ENCODE measurements at places on chromosomes 5 and 9. TPM values are rescaled to one million over a fixed set of nuclear protein-coding genes. Genes with fewer than 3 reads are reported as not detected.
A peak's percentile ranks its signal among the peaks of the same experiment; 100 is the strongest.

GRCh38 chr5:14672484-14673394 is 8.2 kb downstream of the OTULIN start:
- ATAC-seq, result no peak

- ATAC-seq, result no peak
Observed at GRCh38 chr9:112970939-112971338, 41.1 kb downstream of the ZNF883 start.

GRCh38 chr9:94817291-94818177 is 91.0 kb downstream of the AOPEP start:
- ATAC-seq, result no peak

- peak; percentile 45 for ATAC-seq
Observed at GRCh38 chr9:5909976-5910375, 19.3 kb downstream of the MLANA start.

GRCh38 chr5:173232499-173233346 is 2.3 kb downstream of the NKX2-5 start:
- peak; percentile 24 for ATAC-seq

GRCh38 chr9:89497978-89498851 is at the start of gene SEMA4D:
TSS of gene SEMA4D (minus strand) at chr9:89498113. CDS start at chr9:89405456, 92,657 bp downstream.
- peak; percentile 65 for ATAC-seq

DNA sequence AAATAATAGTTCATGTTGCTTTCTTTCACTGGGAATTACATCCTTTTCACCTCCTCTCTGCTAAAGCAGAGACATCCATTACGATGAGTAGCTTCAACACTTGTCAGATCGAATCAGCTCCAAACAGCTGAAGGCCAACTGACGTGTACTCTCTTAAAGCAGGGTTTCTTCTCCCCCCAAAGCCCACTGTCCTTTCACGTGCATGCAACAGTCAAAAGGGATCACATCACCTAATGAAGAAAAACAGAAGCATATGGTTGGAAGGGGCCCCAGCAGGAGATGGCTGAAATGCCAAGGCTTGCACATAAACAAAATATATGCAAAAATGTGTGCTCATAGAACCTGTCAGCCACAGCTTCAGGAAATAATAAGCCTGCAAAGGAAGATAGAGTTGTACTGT is 421.6 kb downstream of the ANXA1 start:
- no peak for ATAC-seq

GRCh38 chr9:28105001-28105400 is 531.7 kb upstream of the C9orf72 start:
- ATAC-seq, result no peak

GRCh38 chr5:122523776-122524175 is 211.7 kb downstream of the SNCAIP start:
- no peak for ATAC-seq

DNA sequence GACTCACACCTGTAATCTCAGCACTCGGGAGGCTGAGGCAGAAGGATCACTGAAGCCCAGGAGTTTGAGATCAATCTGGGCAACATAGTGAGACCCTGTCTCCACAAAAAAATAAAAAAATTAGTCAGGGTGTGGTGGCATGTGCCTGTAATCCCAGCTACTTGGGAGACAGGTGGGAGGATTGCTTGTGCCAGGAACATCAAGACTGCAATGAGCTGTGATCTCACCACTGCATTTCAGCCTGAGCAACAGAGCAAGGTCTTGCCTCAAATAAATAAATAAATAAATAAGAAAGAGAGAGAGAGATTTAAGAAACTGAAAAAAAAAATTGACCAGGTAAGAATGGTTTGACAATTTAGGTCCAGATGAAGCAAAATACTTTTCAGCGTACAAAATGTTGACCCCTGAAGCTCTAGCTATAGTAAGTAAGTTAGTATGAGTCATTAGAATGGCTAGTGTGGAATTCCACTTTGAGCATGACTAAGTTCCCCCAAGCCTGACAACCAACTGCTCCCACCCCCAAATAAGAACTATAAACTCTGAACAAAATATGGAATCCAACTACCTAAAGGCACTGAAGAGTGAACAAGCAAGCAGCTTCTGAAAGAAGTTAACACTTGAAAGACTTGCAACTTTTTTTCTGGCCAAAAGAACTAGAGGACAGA is 217.8 kb upstream of the TLE4 start:
- ATAC-seq, result no peak

DNA sequence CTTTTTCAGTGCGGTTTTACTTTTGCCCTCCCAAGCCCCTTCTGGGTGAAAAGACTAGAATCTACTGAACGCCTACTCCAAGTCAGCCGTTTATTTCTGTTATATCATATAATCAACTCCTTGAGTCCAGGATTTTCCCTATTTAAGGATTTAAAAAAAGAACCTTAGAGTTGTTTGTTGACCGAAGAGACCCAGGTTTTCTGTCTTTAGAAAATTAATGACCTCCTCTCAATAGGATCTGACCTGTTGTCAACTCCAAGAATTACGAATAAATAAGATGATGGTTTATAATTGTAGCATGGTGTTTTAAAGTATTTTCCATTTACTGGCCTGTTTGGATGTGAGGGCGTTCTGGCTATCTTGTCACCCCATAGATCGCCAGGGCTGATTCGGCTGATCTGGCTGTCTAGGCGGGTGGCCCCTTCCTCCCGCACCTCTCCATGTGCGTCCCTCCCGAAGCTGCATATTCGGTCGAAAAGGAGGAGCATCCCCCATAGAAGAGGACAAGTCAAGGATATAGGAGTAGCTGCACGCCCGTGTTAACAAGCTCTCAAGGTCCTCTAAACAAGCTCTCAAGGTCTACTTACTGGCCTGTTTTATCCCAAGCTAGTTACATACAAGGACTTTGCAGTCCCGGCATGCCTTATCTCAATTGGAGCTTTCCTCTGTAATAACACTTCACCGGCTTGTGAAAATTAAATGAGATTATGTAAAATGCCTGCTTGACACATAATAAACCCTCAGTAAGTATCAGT is 1.1 kb upstream of the UBAP2 start:
- no peak for ATAC-seq

DNA sequence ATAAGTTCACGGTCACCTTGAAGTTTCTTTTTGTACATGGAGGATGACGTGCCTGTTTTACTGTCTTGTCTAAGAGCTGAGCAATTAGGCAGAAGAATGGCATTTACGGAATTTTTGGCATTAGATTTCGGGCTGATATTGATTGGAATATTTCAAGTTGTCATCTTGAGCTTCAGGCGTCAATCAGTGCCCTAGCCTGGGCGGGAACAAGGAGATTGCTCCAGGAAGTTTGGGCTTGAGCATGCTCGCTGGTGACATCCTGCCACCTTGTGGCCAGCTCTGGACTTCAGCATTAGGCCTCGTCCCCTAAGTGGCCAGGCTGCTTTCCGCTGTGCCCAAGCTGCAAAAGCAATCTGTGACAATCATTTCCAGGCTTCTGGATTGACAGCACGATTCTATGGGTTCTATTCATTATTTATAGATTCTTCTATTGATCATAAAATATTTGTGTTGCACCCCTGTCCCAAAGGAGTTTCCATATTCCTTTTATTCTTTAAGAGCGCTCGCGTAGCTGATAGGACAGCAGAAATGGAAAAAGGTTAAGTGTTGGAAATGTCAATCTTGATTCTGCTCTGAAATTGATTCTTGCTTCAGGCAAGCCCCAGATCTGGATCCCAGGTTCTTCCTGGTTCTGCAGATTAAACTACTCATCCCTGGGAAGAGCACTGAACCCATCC is 79.3 kb downstream of the SLC28A3 start:
- ATAC-seq, result peak; percentile 97

FOXD4 gene
- 0.28 TPM for total RNA-seq

BAAT gene
- 0.08 TPM for total RNA-seq

ADAMTSL2 gene
- total RNA-seq, result 0.88 TPM

RAB3C gene
- total RNA-seq, result 1.8 TPM

KIAA1958 gene
- 3.9 TPM for total RNA-seq

TAF11L2 gene
- not detected for total RNA-seq

PTGR1 gene
- 101 TPM for total RNA-seq
